Stimulated activated CD8-positive, alpha-beta memory T cell treated with anti-CD3 and anti-CD28 coated beads, Interleukin-7, amount 100 ng/mL, for 48 hours (primary cell): ENCODE measurements at places on chromosomes 5 and 9.

DNA sequence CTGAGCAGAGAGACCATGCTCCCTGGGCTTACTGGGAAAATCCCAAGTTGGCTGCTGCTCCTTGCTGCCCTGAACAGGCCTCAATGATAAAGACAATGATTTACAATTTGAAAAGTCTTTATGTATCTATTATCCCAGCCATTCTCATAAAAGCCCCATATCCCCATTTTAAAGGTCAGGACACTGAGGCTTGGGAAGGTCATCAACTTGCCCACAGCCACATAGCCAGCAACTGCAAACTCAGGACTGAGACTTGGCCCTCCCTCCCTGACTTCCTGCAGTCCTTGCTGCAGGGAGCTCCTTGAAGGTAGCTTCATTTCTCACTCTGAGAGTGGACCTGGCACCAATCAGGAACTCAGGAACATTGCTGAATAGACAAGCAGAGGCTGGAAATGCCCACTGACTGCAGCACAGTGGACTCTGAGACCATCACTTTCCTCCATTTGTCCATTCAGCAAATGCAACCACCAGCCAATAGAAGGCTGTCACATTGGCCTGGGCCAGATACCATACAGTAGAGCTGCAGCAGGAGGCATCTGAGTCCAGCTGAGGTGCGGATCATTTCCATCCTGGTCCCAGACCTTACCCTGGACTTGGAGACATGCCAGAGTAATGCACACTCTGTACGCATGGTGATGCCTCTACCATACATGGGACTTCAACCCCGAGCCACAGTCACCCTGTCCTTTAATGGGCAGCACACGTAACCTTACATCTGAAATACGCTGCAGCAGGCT is 18.3 kb downstream of the TNIP1 start:
- no peak for DNase-seq

GRCh38 chr5:161686149-161686548 is 628 bp downstream of the GABRA6 start:
- DNase-seq = no peak

- DNase-seq = no peak
Measured at GRCh38 chr5:84524491-84524890, 139.8 kb upstream of the EDIL3 start.

DNA sequence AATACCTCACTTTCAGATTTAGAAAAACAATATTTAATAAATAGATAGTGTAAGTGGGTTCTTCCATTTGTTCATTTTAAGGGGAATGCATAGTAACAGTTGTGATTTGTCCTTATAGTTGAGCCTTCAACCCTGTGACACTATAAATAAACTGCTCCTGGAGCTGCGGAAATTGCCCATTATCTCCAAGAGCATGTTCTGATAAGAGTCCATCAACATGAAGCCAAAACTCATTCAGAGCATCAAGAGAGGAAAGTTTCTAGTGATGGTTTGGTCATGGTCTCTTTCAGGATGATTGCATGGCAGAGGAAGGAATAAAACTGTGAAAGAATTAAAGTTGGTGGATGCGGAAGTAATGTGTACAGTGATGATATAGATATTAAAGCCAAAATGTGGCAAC is 772.1 kb upstream of the DMAC1 start:
- no peak for DNase-seq

- no peak for DNase-seq
Measured at GRCh38 chr9:93565089-93565488, 11.3 kb upstream of the PHF2 start.

GRCh38 chr9:8648271-8648845 is 848.8 kb upstream of the DMAC1 start:
- no peak for DNase-seq

DNA sequence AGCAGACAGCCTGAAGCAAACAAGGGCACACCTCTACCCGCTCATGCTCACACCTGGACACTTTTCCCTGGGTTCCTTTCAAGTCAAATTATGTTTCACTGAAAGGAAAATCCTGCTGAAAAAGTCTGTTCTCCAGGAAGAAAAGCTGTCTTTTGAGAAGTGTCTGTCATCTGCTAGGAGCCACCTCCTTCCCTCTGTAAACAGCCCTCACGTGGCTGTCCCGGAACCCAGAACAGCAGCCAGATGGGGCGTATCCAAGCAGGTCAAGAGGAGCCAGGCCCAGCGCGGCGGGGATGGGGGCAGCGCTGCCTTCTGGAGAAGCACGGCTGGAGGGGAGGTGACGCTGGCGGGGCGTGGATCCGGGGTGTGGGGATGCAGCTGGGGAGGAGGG is at the start of gene PNPLA7:
PNPLA7 (minus strand) TSS at position 172 of the 391 bp plus-strand sequence. CDS start 205 bp downstream, outside the sequence.
- no peak for DNase-seq

GRCh38 chr9:132141344-132141947 is 20.4 kb upstream of the NTNG2 start:
- DNase-seq = no peak

- DNase-seq = no peak
Measured at GRCh38 chr5:123180676-123181393, 91.8 kb downstream of the PRDM6 start.

- no peak for DNase-seq
Measured at GRCh38 chr9:115642285-115642684, 511.3 kb upstream of the PAPPA start.

DNA sequence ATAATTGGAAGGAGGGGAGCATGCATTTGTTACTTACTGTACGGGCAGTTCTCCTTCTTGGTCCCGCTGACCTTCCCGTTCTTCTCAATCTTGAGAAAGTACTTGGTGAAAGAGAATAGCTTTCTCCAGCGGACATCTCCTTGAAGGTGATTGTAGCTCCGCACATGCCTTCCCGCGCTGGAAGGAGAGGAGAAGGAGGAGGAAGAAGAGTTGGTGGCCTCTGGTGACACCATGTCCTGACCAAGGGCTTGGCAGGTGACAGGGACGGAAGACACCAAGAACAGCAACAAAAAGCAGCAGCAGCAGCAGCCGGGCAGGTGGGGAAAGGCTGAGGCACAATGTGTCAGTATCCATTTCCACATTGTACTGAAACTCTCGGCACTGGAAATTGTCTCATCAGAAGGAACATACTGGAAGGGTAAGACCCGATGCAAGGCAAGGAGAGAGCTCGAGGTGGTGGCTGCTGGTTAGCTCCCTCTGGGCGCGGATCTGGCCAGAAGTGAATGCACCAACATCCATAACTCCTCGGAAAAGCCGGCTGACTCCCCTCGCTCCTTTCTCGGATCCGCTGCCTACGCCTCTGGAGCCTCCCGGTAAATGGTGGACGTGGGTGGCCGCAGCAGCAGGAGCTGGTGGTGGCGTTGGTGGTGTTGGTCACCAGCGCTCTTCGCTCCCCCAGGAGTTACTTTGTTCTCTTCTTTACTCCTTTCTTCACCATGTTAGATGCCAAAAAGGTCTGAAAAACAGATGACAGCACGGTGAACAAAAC is 715 bp downstream of the FGF10 start:
- DNase-seq = no peak

DNA sequence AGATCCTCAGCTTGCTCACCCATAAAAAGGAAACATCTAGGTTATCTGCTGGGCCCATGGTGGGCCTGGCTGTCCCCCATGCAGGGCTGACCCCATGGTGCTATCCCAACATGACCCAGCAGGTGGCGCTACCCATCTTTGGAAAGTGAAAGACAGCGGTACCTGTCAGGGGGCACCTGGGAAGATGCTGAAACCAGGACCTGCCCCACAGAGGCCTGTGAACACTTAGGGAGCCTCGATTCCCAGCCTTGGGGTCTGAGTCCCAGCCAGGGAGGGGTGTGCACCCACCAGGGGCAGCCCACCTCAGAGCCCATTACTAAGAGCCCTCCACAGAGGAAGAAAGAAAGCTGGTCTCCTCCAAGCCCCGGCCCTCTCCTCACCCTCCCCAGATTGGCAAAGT is 46.6 kb upstream of the IPPK start:
- DNase-seq = peak; percentile 67

GRCh38 chr5:169647566-169647965 is 10.5 kb downstream of the DOCK2 start:
- no peak for DNase-seq

- DNase-seq = no peak
Measured at GRCh38 chr9:91781116-91781515, 168.9 kb downstream of the ROR2 start.

DNA sequence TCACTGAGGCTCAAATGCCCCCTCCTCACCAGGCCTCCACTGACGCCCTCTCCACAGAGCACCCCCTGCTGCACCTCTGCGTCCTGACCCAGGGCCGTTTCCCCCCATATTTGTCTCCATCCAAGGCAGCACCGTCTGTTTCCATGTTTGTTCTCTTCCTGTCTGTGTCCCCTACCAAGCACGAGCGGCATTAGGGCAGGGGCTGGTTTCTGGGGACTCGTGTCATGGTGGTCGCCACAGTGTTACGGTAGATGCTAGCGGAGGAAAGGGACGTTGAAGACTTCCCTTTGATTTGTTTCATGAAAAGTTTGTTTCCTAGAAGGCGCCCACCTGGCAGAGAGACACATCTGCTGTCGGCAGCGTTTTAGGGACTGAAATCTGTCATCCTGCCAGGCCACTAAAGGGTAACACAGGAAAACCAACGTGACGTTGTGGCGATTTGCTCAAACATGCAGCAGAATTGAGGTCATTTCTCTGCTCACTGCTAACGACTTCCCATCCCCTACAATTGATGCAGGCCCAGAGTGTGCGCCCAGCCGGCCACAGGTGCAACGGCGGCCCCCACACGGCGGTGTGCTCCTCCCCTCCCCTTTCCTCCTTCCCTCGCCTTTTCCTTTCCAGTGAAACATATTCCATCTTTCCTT is 79.3 kb upstream of the IRX4 start:
- DNase-seq = no peak

GRCh38 chr5:17079562-17079961 is 137.9 kb upstream of the BASP1 start:
- no peak for DNase-seq

GRCh38 chr9:114761523-114761922 is 44.3 kb downstream of the TNFSF15 start:
- no peak for DNase-seq

DNA sequence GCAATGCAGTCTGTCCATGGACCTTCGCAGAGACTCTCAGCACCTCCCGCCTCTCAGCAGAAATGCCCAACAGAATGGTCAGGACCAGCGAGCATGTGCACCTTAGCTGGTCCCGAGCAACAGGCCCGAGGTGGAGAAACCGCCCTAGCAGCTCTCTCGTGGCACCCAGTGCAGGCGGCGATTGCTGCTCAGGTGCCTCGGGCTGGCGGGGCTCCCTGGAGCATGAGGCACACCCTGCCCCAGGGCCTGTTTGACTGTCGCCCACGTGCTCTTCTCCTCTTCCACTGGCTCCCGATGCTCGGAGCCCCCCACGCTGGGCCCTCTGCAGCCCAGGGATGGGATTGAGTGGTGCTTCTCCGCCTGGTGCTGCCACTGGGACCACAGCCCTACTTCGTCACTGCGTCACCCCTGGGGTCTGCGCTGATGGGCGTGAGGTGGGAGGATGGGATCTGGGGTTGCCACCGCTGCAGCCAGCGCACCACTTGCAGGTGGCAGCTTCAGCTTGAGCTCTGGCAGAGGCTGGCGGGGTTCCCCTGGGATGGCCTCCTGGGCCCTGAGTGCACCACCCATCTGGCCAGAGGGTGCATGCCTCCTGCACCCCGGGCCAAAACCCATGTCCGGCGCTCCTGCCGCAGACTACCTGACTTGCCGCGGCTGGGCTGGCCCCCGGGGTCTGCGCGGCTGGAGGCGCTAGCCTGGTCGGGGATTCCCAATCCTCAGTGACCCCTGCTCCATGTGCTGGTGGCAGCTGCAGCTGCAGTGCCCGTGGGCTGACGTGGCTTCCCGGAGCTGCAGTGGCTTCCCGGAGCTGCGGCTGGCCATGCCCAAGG is 244.2 kb downstream of the FOXD4L6 start:
- no peak for DNase-seq

DNA sequence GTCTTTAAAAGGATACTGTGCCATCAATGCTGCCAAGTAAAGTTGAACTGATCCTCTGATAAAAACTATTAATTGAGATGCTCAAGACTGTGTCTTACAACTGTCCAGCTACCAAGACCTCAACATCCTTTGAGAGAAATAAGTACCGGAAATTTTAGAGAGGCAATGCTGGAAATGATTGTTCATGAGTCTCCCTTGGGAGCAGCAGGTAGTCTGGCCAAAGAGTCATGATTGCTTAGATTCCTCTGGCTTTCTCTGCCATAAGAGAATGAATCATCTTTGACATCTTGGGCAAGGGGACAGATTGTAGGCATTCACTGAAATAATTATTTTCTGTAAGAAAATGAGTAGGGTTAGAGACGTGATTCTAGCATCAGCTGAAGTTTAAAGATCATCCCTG is 466.6 kb upstream of the DAB2 start:
- no peak for DNase-seq

DNA sequence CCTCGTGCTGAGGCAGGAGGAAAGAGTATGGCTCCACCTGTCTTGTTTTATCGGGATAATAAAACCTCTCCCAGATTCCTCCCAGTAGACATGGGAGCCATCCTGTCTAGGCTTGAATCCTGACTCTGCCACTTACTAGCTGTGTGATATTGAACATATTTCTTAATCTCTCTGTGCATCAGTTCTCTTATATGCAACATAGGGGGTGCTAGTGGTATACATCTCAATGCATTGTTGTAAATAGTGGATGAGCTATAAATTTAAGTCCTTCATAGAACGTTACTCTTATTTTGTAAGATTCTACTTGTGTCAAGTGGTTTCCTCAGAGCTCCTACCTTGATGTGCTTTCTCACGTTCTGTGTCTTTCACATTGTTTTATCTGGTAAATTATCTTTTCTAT is 417.7 kb upstream of the POU5F2 start:
- no peak for DNase-seq

GRCh38 chr5:178287091-178287790 is 54.6 kb upstream of the PHYKPL start:
- DNase-seq = no peak

GRCh38 chr9:116175614-116176013 is 22.0 kb downstream of the PAPPA start:
- DNase-seq = no peak

DNA sequence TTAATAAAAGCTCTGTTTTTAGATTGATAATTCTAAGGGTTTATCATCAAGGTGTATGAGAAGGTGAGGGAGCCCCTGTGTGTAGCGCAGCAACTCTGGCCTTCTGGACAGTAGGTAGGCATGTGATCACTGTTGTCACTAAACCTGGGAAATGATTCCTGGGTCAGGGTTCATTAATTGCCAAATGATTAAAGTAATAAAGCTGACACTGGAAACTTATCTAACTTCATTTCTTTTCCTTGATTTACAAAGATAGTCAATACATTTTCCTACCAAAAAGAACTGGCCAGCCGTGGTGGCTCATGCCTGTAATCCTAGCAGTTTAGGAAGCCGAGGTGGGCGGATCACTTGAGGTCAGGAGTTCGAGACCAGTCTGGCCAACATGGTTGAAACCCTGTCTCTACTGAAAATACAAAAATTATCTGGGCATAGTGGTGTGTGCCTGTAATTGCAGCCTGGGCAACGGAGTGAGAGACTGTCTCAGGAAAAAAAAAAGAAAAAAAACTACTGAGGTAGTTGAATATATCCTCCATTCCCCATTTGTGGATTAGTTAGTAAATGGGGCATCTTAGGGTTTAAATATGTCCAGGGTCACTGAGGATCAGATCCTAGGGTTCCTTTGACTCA is 2.4 kb downstream of the EHMT1 start:
- no peak for DNase-seq

GRCh38 chr9:8857068-8857925 is 1057.7 kb upstream of the DMAC1 start:
- DNase-seq = no peak

GRCh38 chr9:136059321-136059791 is 35.7 kb downstream of the NACC2 start:
- no peak for DNase-seq
